ENCODE measurements at places on chromosomes 7 and 10. TPM values are rescaled to one million over a fixed set of nuclear protein-coding genes. Genes with fewer than 3 reads are reported as not detected.

DNA sequence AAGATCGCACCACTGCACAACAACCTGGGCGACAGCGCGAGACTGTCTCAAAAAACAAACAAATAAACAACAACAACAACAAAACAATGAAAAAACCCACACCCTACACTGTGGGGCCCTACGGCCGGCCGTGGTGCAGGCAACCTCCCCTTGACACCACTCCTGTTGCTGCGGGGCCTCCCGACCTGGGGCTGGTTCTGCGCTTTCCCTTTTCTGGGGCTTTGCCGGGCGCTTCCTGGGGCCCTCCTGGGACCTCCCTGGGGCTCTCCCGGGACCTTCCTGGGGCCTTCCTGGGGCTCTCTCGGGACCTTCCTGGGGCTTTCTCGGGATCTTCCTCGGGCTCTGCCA, 46.6 kb downstream of the INSIG1 start:
- no peaks in the 10 kb centered on the region for H3K27me3 ChIP-seq
- no peak overlapping the region for H3K4me3 ChIP-seq
- no peaks in the 10 kb centered on the region for H3K4me1 ChIP-seq
- H3K27ac ChIP-seq: no peak overlapping the region
- no peak for DNase-seq

DNA sequence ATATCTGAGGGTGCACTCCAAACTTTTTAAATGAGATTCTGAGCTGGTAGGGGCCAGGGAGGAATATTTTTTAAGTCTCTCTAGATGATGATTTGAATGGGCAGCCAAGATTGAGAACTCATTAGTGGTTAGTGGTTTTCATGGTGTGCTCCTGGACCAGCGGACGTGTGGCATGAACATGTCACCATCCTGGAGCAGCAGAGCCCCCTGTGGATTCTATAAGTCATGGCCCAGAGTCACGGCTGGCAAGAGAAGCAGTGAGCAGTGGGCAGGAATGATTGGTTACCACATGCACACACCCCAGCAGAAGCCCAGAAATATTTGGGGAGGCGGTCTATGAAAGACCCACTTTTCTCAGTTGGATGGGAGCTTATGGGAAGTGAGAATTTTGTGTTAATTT, 21.2 kb upstream of the UCN3 start:
- no peak overlapping the region for H3K27ac ChIP-seq
- no peaks in the 10 kb centered on the region for H3K27me3 ChIP-seq
- no peaks in the 10 kb centered on the region for H3K4me1 ChIP-seq
- no peak overlapping the region for H3K4me3 ChIP-seq
- DNase-seq: no peak

GRCh38 chr10:7855205-7855604, 36.9 kb downstream of the TAF3 start:
- H3K4me1 ChIP-seq: no peaks in the 10 kb centered on the region
- no peak overlapping the region for H3K4me3 ChIP-seq
- H3K36me3 ChIP-seq: no peaks in the 10 kb centered on the region
- no peaks in the 10 kb centered on the region for H3K27me3 ChIP-seq
- DNase-seq: no peak

The CPA4 gene
- total RNA-seq: 111 TPM

The SH3PXD2A gene
- total RNA-seq: 17.3 TPM
